GM20000 (cell line): ENCODE measurements at places on chromosomes 3 and 15.

DNA sequence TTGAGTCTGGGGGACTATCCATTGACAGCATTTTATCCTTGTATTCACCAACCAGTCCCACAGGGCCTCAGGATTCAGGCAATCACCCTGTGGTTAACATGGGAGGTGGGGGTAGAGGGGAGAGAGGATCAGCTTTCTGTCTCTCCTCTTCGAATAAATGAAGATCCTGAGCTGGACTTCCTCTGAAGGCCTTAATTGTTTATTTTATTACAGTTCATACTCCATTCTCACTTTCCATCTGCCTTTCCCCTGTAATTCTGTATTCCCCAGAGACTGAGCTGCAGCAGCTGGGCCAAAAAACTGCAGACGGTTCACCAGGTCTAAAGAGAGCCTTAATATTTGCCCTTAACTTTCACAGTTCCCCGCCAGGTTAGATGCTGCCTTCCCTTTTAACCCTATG is 11.9 kb downstream of the TAGLN3 start:
- no peak for DNase-seq

DNA sequence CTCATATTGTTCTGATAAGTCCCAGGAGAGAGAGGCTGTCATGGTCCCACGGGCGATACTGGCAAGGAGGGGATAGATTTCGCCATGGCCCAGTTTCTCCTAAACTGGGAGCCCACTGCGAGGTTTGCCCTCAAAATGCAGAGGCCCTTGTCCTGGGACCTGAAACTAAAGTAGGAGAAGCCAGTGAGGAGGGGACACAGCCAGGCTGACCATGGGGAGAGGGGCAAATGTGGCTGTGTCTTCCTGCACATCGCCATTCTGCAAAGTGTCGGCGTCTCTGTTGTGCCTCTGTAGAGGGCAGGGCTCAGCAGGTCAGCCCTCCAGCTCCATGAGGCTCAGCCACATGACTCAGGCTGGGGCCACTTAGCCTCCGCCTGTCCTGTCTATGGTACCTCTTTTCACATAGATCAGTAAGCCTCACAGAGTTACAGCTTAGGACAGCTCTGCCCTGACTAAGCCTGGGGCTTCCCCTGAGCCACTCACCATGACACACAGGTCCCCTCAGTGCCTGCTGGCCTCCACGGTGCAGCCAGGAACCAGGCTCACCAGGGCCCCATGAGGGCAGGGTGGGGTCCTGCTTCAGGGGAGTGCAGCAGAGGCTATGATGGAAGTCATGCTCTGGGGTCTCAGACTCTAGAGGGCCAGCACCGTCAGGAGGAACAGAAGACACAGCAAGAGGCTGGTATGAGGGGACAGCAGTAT is 28.6 kb upstream of the PLXNA1 start:
- peak; percentile 62 for DNase-seq

DNA sequence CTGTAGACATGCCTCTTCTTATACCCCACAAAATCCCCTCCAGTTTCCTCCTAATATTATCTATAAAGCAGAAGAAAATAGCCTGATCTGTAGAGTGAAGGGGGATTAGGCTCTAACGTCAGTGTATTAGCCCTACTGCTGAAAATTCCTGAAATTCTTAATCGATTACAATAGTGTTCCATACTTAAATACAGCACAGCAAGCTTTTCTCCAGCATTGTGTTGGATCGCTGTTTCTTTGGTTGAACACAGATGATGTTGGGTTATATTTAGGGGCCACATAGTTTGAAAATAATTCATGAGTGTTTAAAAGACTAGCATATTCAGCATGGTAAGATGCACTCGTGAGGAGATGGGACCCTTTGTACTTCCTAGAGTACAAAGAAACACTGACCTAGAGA is 52.5 kb downstream of the PIAS1 start:
- no peak for DNase-seq

GRCh38 chr3:83934192-83935021 is 1024.4 kb upstream of the CADM2 start:
- DNase-seq = no peak

DNA sequence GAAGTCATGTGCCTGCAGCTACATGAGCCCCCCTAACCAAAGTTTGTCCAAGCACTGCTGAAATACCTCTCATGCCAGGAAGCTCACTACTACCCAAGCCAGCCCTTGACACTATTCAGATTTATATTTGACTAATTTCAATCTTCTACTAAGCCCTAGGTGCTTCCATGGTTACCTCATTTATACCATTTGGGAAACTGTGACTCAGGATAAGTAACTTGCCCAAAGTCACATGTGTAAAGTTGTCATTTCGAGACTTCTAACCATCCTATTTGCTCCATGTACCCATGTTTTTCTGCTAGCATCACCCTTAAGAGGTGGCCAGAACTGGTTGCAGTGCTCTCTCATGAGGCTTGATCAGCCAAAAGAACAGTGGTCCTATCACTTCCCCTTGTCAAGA is 20.7 kb upstream of the TIMP4 start:
- DNase-seq = no peak

DNA sequence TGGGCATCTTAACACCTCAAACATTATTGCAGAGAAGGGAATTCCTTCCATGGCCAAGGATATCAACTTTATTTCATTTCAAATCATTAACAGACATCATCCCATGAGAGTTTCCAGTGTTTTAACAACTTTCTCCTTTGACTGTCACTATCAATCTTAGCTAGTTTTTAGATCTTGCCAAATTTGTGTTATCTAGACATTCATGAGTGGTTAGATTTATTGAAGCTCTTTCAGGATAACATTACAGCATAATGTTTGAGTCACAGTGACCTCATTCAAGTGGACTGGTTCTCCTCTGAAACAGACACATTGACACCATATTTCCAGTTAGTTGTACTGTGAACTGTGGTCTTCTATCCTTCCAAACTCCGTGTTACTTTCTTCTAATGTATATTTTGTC is 8.6 kb upstream of the TNFAIP8L3 start:
- no peak for DNase-seq

GRCh38 chr3:117442566-117442965 is 733.0 kb downstream of the TUSC7 start:
- no peak for DNase-seq

DNA sequence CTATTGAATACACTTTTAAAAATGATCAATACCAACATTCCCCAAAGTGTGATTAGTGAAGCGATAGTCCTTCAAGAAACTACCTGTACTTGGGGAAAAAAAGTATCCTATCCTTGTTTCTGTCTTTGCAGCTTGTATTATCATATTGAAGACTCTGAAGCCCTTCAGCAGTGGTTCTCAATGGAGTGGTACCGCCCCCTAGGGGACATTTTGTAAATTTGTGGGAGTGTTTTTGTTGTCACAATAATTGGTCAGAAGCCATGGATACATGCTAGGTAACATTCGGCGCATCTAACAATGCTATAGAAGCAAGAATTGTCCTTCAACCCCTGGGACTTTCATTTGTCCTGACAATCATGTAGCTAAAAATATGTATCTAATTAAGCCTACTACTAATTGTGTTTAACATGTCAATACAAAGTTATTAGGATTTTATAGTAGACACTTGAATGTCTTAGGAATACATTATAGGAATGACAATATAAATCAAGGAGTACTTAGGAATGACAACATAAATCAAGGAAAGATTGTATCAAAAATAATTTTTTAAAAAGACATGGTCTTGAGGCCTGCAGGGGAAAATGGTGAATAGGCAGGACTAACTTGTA is 53.7 kb downstream of the NMD3 start:
- peak; percentile 33 for DNase-seq

GRCh38 chr3:180036671-180037455 is at the start of gene PEX5L:
PEX5L (minus strand) TSS chr3:180036937; CDS start chr3:180036599, 338 bp downstream.
- peak; percentile 81 for DNase-seq

DNA sequence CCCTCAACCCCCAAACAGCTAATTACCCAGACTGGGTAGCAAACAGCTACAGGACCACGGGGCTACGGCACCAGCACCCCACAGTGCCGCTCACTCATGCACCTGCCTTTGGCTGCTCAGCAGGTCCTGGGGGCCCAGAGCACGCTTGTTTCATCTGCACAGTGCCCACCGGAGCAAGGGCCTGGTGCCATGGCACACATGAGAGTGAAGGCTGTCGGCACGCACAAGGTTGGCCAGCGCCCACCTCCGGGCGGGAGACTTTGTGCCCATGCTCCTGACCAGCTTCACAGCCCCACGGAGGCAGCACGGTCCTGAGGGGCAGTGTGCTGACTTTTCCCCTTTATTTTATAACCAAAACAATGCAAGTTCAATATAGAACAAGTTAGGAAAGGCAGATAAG is 135.9 kb upstream of the NSMCE3 start:
- DNase-seq = no peak

DNA sequence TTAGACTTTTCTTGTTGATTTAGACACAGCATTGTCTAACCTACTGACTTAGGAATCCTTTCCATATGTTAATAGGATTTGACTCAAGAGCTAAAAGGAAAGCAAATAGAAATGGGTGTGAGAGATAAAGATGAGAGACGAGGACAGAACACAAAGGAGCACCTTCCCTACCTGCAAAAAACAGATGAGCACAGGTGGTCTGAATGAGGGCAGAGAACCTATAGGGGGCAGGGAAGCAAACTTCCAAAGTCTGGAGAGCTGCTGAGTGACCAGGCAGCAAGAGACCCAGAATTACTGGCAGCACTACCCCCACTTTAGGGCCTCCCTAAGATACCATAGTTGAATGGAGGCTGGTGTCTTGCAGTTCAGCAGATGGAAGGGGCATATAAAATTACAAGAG is 98.1 kb upstream of the CTNNB1 start:
- DNase-seq = no peak

- no peak for DNase-seq
Measured at GRCh38 chr3:88346643-88347042, 196.9 kb downstream of the C3orf38 start.

DNA sequence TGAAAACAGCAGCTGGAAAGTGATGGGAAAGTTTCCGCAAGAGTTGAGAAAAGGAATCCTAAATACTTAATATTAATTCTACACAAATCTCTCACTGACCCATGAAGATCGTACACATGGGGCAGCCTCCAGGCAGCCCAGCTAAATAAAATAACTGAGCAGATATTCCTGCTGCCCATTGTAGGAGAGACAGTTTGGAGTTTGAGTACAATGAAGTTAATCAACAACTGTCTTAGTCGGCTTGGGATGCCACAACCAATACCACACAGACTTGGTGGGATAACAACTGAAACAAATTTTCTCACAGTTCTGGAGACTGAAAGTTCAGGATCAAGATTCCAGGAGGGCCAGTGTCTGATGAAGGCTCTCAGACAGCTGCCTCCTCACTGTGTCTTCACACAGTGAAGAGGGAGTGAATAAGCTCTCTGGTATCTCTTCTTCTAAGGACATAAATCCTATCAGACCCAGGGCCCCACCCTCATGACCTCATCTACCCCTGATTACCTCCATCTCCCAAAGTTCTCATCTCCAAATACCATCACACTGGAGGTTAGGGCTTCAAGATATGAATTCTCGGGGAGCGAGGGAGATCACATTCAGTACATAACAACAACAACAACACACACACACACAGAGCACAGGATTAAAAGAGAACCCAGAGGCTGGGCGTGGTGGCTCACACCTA is 9.7 kb downstream of the TRPM7 start:
- DNase-seq = no peak

DNA sequence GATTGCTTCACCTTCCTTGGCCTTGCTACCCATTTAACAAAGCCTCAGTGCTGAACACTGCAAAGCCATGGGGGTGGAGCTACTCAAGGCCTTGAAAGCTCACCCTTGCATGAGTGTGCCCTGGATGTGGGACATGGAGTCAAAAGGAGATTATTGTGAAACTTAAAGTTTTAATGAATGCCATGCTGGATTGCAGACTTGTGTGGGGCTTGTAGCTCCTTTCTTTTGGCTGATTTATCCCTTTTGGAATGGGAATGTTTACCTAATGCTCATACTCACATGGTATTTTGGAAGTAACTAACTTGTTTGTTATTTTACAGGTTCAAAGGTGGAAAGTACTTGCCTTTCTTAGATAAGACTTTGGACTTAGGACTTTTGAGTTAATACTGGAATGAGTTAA is 538.5 kb upstream of the NECTIN3 start:
- DNase-seq = no peak

GRCh38 chr15:58066042-58066867 is 744 bp upstream of the ALDH1A2 start:
- peak; percentile 79 for DNase-seq

DNA sequence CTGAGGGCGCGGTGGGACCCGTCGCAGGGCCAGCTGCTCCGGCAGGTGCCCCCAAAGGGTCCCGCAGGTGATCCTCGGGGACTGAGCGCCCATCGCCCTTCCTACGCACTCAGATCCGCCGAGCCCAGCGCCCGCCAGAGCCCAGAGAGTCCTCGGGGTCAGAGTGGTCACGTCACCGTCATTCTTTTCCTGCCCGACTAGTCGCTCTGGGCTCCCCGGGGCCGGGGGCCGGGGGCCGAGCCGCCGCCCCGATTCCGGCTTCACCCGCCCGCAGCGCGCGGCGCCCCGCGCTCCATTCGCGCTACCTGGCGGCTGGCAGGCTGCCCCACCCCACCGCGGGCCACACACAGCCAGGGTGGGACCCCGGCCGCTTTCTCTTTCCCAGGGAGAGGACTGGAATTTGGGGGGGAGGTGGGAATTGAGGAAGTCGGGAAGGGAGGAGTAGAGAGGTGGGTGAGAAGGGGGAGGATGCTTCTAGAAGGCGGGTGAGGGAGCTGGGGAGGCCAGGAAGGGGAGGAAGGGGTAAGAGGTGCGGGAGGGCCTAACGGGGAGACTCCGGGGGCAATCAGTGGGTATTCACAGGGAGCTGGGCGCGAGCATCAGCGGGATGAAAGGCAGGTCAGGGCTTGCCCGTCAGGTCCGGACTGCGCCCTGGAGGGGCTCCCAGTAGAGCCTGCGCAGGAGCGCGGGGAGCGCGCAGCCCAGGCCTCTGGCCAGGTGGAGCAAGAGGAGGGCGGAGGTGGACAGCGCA is 36.1 kb upstream of the EPHB3 start:
- peak; percentile 41 for DNase-seq

DNA sequence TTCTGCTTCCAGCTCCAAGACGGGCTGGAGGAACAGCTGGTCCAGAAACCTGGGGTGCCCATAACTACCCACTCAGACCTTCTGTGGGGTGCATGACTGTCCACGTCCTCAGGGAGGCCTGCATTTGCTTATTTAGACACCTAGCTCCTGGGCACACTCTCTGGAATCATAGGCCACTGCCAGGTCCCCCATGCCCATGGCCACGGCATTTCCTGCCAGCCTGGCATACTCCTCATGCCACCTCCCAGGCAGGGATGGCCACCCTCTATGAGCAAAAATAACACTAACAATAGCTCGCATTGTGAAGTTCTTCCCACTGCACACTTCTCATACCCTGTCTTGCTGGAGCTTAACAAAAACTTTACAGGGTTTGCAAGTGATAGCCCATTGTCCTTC is 166.9 kb upstream of the TPM1 start:
- DNase-seq = no peak

GRCh38 chr15:51184627-51185026 is 89.9 kb upstream of the TNFAIP8L3 start:
- no peak for DNase-seq
